ENCODE measurements at places on chromosomes 1 and 21.

DNA sequence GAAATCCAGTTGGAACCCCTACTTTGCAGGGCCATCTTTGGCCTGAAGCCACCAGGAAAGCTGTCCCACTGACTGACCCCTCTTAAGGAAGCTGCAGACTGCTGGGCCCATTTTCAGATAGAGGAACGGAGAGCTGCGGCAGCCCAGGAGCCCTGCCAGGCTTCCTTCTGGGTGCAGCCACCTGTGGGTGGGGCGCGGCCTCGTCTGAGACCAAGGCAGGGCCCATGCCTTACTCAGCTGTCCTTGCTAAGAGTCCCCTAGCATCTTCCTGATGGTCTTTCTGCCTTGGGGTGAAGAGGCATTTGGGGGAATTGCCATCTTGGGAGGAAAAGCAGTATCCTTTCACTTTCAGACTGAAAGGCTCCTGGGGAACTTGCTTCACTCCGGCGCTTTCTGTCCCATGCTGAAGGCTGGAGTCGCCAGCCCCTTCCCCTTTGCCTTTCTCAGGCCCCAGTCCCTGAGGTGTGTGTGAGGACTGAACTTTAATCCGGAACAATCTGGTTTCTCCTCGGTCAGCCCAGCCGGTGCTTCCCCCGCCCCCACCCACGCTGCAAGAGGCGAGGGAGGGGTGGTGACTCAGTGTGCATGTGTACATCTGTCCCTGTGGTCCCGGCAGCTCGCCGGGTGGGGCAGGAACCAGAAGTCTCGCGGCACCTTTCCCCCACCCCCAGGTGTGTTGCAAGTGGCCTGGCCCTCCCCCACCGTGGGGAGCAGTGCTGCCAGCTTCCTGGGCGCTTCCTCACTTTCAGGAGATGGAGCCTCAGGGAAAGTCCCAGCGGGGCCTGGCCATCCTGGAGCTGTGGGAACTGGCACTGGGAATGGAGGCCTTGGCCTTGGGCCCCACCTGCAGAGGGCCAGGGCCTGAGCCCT lies 5.1 kb downstream of the ZC3H12A start:
- no peak for DNase-seq

DNA sequence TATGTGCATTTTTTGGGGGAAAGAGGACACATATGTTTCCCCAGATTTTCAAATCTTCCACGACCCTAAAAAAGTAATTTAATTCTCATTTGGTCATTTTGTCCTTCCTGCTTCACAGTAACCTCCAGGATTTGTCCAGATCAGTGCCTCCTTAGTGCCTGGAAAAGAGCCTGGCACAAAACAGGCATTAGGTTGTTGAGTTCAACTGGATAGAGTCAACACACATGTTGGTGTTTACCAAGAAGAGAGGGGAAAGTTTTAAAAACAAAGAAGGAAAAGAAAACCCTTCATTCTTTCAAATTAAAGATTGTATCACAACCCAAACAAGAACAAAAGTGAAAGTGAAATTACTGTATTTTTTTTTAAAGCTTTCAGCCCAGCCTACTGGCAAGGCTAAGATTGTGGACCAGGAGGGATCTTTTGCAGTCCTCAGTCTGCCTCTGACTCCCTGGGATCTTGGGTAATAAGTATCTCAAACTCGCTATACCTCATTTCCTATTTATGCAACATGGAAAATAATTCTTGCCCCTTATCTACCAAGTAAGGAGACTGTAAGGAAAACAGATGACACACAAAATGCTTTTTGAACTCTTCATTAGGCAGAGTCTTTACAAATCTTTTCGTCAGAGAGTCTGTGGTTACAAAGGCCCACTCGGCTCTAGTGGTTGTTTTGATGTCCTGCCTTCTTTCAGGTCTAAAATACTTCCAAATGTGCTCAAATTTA lies 57.8 kb downstream of the ZNF281 start:
- no peak for DNase-seq

GRCh38 chr1:234961456-234962339 lies 166.9 kb downstream of the TOMM20 start:
- DNase-seq, result no peak

DNA sequence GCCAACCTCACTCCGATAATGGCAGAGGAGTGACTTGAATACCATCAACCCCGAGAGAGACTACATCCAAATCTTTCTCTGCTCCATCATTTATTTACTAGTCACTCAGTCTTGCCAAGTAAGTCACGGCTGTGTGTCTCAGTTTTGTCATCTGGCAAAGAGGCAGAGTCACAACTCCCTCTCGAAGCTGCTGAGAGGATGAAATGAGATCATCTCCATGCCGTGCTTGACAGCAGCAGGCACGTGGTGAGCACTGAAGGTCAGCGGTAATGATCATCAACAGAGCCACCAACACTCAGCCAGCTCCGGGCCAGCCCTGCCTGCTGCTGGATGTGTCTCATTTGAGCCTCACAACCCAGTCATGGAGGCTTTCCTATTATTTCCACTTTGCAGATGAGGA lies 19.9 kb downstream of the ALDH4A1 start:
- no peak for DNase-seq

GRCh38 chr1:155012776-155013602 lies 10.4 kb downstream of the ZBTB7B start:
- DNase-seq, result no peak
